ENCODE measurements at places on chromosomes 3 and 15. TPM values are rescaled to one million over a fixed set of nuclear protein-coding genes. Genes with fewer than 3 reads are reported as not detected.

The EPHA3 gene
- not detected for total RNA-seq

The MELTF gene
- 53.6 TPM for total RNA-seq

The EXD1 gene
- not detected for total RNA-seq

The CPA3 gene
- not detected for total RNA-seq

The RLBP1 gene
- not detected for total RNA-seq

The CLEC3B gene
- not detected for total RNA-seq

The CAMKV gene
- not detected for total RNA-seq

The PLCH1 gene
- total RNA-seq = 5.6 TPM

The FBXL22 gene
- total RNA-seq = not detected

The EEF1AKMT4 gene
- 19.1 TPM for total RNA-seq

The P3H2 gene
- 185 TPM for total RNA-seq

The NDN gene
- 98.8 TPM for total RNA-seq

The FOXB1 gene
- not detected for total RNA-seq

The SLC51B gene
- not detected for total RNA-seq

The CLDN1 gene
- 151 TPM for total RNA-seq

The LINGO1 gene
- total RNA-seq = not detected

The KLHL6 gene
- total RNA-seq = not detected

The SLC24A1 gene
- 15.7 TPM for total RNA-seq

The CLSTN2 gene
- 29.7 TPM for total RNA-seq
